ENCODE measurements at places on chromosomes 4 and X. TPM values are rescaled to one million over a fixed set of nuclear protein-coding genes. Genes with fewer than 3 reads are reported as not detected.

DNA sequence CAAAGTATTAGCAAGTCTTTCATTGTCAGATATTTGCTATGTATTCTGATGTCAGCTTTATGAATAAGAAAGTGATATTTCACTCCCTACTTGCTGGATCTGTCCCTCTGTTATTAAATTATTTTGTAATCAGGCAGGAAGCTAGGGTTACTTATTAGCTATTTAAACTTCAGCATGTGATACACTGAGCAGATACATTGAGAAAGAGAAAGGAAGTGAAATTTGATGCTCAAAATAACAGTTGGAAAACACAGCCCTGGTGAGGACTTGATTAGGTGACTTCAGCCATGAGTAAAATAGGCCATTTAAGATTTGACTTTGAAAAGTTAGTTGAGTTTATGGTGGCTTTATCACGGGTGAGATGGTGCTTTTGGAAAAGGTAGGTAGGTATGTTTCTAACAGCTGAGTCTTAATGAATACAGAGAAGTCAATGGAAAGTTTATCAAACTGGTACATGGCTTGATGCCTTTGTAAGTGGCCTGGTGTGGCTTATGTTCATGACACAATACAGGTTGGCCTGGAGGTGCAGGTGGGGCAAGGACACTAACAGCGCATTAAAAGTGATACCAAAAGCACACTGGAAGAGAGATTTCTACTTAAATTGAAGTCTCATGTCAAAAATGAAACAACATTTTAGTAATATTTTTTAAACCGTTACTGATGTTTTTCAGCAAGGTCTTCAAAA, 321.2 kb upstream of the SPOCK3 start:
- no peak for DNase-seq

DNA sequence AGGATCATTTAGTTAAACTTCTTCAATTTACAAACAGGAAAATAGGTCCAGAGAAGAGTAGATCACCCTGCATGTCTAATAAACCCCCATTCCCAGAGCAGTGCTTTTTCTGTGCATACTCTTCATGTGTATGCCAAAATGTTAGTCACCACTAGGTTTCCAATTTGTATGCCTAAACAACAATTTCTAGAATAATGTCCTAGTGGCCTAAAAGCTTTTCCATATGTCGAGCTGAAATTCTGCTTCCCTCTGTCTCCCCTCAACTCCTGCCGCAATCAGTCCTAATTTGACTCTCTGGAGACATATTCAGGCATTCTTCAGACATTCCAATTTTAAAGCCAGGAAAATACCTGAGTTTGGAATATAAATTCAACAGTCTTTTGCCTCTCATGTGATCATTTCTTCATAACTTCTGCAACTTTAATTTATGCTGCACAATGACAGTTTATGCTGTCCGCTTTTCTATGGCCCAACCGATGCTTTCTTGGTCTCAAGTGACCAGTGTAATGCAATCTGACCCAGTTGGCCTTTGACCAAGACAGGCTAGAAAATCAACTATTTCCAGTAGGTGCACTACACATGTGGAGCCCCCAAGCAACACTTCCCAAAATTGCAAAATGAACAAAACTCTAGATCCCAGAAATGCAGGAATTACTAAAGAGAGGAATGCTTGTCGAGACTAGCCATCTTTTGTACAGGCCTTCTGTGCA, 122.9 kb upstream of the FMR1 start:
- DNase-seq = no peak

Gene RASGEF1B
- 0.33 TPM for total RNA-seq

GRCh38 chr4:15794426-15794825, 16.3 kb downstream of the CD38 start:
- no peak for DNase-seq

- DNase-seq = no peak
Measured at GRCh38 chr4:41146196-41146595, 68.1 kb downstream of the APBB2 start.

Gene FMR1NB
- not detected for total RNA-seq

- DNase-seq = no peak
Measured at GRCh38 chrX:17597327-17597726, 140.0 kb upstream of the SCML1 start.

DNA sequence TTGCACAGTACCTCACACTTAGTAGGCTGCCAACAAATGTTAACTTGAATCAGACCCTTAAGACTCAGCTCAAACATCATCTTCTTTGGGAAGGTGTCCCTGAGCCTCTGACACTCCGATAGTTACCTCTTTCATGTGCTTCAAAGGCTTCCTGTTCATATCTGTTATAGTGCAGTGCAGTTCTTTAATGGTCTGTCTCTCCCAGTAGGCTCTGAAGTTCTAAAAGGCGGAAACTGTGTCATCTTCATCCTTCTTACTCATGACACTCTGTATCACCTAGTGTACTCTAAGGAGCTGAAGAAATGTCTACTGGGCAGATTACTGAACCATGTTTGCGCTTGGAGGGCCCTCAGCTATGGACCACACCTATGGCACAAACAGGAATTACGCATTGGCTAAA, 2.1 kb upstream of the DIAPH2 start:
- no peak for DNase-seq

DNA sequence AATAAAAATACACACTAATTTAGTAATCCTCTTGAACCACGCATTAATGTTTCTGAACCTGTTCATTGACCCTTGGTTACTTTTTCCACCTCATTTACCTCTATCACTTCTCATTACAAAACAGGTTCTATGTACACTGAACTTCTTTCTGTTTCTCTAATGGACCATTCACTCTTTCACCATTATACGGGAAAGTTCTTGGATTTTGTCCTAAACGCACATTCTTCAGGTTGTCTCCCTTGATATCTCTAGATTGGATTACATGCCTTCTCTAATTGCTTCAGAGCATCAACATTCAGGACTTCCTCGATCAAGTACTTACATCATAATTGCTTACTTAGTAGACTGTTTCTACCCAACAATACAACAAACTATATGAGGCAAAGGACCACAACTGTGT, 359.4 kb upstream of the FSTL5 start:
- no peak for DNase-seq

GRCh38 chr4:173398779-173399415, at the start of gene SCRG1:
Gene SCRG1, minus strand, starts transcription at chr4:173399116. Its CDS starts 7,702 bp downstream, at chr4:173391414.
- no peak for DNase-seq

Gene BMP2K
- total RNA-seq = 138 TPM

DNA sequence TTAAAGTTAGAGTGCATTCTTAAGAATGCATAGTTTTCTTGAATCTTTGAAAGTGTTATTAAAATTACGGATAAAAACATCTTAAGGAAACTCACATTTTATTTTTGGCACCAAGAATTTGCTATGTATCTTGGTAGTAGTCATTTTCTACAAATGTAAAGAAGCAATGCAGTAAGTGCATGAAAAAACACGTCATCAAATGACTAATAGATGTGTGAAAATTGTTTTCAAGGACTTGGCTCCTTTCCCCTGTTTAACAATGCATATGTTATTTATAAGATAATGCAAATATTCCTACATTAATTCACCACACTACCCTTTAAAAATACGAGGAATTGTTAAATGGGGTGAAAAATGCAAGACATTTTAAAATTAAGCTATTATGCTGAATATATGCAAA, 461.2 kb upstream of the PCDH7 start:
- no peak for DNase-seq

DNA sequence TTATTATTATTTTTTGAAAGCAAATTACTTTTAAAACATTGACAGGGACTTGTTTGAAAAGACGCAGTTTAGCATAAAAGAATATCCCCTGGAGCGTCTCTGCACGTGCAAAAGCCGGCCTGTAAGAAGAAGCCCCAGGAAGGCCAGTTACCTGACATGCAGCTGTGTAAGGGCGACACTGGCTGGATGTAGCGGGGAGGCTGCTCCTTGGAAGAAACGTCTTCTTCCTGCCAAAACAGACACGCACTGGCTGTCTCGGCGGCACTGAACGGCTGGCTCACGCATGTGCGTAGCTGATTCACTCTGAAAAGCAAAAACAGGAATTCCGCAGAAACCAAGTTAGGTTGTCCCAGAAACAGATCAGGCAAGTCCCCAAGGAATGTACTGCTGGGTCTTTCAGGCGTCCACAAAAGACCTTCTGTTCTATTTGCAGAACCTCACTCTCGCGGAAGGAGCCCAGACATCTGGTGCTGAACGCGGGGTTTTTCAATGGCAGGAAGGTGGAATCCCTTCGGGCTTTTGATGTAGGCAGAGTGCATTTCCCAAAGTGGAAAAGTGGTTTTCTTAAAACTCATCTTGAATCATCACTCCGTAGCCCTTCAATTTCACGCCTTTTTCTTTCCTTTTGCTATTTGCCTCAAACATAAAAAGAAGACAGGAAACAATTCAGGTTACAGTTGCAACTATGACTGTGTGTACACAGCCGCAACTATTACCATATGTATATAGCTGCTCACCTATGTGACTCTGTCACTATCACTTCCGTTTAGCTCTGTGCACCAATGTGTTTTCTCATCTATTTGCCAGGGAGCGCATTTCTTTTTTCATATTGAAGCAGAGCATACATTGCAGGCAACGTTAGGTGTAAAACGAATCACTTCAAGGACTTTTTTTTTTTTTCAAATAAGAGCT, 38.1 kb upstream of the ARSH start:
- peak; percentile 64 for DNase-seq

DNA sequence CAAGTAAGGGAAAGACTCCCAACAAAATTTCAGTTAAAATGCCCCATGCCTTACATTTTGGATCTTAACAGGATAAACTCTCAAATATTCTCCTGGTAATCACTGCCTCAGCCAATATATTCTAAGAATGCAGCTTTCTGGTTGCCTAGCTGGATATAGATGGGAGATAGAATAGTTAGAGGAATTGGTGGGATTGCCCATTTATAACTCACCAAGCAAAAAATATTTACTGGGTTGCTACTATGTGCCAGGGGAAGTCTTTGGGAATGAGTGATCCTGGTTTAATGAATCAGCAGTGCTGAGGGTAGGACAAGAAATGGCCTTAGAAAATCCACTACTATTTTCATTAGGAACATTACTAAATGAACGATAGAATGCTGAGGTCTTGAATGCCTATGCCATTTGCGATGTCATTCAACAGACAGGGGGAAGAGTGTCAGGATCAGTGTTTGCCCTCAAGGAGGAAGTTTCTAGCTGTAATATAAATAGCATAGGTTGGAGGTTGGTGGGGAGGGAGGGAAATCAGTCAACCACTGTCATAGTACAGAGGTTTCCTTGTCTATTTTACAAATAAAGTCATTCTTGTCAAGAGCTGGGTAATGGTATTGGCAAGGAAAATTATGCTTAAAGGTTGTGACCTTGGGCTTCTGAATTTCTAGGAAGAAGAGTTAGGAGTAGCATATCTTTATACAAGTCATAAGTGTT, 63.5 kb downstream of the ENOPH1 start:
- no peak for DNase-seq

Gene STBD1
- total RNA-seq = 1.0 TPM

Gene TACR3
- total RNA-seq = not detected

- no peak for DNase-seq
Measured at GRCh38 chrX:2334237-2334636, 166.5 kb downstream of the DHRSX start.

Gene PROM1
- total RNA-seq = 0.14 TPM

DNA sequence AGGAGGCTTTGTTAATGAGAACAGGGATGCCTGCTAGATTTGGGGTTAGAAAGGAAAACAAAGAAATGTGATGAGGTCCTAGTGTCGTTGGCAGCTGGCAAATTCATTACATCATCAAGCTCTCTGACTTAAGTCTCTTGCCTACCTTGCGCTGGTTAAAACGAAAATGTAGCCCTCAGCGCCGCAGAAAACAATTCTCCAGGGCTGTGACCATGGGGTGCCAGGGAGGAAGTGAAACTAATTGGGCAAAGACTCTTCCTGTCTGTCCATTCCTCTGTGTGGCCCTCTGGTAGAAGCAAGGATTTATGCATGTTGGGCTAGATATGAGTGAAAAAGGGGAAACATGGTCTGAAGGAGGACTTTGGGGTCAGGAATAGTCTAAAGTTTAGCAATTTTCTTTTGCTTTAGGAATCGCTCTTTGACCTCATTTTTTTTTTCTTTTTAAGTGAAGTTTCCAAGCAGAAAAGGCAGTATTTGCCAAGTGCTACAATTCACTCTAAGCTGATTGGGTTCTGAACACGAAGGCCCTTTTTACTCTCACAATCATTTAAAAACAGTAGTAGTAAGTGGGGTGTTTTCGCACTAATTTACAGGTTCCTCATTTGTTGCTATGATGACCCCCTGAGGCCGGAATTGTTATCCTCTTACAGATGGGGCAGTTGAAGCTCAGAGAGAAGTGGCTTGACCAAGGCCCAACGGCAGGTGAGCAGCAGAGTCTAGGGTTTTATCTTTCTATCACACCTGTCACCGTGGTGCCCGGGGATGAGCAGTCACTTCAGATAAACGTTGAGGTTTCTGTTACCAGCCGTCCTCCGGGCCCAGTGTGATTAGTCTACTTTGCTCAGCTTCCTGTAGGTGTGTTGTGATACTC, 27.3 kb upstream of the CHRNA9 start:
- no peak for DNase-seq

Gene GCNA
- total RNA-seq = 3.2 TPM

Gene UGT2B15
- not detected for total RNA-seq

Gene AWAT2
- 1.2 TPM for total RNA-seq

DNA sequence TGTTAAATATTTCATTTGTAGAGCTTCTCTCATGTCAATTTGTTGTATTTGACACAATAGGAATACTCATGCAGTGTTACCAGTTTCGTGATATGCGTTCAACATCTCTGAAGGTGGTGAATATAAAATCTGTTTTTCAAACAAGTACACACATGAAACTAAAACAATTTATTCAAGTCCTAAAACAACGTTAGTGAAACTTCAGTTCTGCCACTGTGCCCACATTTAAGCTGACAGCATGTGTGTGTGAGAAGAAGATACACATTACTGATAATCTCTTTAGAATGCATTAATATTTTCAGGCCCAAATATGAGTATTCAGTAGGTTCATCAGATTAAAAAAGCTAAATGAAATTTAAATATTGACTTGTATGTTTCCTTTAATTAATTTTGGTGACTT, 21.7 kb downstream of the GAB1 start:
- DNase-seq = no peak

Gene NUP62CL
- 0.23 TPM for total RNA-seq

GRCh38 chr4:73406548-73406875, 2.4 kb downstream of the ALB start:
- no peak for DNase-seq

GRCh38 chr4:65669111-65670019, 924 bp downstream of the EPHA5 start:
- no peak for DNase-seq

Gene CAPN6
- total RNA-seq = not detected

DNA sequence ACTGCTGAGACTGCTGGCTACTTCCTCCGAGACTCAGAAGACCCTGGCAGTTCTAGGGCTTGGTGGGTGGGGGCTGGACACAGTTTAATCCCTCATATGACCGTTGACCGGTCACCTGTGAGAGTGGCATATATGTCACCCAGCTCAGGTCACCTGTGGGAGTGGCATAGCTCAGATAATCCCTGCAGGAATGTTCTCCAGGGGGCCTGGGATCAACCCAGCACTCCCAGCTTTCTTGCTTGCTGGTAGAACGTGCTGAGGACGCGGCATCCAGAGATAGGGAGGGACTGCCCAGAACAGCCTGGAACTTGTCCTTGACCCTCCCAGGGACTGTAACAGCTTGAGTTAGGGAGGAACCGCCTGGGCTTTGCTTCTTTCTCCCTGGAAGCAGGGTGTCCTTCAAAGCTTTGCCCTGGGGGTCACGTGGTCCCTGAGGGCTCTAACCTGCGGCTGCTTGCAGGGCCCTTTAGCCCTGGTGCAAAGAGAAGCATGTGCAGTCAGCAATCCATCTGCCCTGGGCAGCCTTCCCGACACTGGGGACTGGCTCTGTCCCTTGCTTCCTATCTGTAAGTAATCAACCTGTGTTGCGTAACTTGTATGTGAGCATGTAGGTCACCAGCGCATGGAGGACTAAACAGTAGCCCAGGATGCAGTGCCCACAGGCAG, 55.3 kb downstream of the ZFYVE28 start:
- DNase-seq = no peak

Gene PAGE2B
- not detected for total RNA-seq

- no peak for DNase-seq
Measured at GRCh38 chr4:152949930-152950329, 13.8 kb downstream of the FHDC1 start.

Measured in dermis blood vessel endothelial cell (primary cell).